ENCODE measurements at places on chromosomes 6 and 20.

- DNase-seq: no peak
Measured at GRCh38 chr20:34525709-34526416, 9.6 kb downstream of the DYNLRB1 start.

- peak; percentile 66 for DNase-seq
Measured at GRCh38 chr6:163170294-163170883, 244.1 kb upstream of the QKI start.

DNA sequence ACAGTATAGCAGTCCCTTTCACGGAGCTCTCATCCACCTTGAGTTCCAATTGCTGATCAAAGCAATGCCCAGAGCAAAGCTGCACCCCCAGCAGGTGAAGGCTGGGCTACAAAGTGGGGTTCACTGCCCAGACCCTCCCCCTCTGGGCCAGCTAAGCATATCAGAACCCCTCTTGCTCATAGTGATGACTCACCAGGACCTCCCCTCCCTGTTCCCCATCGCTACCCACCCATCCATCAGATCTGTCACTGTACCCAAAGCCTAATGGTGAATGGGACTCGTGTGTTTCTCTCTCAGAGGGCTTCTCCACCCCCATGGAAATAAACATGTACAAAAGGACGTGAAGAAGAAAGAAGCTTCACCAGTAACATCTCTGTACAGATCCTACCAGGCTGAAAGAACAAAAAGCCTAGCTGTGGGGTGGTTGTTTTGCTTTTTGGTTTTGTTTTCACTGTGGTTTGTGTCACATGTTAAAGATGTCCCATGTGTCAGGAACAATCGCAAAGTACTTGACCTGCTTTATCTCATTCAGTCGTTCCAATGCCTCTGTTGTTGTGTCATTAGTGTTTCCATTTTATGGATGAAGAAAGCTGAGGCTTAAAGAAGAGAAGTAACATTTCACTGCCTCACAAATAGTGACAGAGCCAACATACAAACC, 518.5 kb downstream of the CD83 start:
- no peak for DNase-seq

DNA sequence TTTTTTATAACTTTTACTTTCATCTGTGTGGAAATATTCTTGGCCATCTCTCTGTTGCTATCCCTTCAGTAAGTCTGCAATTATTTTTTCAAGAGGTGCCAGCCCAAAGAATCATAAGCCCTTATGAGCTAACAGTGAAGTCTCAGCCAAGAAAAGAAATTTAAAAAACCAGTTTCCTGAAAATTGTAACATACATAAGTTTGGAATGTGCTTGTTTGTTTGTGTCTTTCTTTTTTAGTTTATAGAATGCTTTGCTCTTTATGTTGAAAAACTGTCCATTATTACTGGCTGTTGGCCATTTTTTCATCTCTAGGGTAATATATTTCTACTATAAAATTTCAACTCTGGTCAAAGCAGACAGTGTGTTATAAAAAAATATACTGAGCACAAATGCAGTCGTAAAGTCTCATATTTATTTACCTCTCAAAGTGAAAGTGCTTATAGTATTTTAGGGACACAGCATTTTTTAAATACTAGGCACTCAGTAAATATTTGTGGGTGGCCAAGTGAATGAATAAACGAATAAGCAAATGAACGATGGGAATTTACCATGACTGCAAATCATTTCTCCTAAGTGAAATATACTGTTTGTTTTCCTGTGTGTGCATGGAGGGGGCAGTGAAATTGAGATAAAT, 659.7 kb downstream of the KIF16B start:
- no peak for DNase-seq

DNA sequence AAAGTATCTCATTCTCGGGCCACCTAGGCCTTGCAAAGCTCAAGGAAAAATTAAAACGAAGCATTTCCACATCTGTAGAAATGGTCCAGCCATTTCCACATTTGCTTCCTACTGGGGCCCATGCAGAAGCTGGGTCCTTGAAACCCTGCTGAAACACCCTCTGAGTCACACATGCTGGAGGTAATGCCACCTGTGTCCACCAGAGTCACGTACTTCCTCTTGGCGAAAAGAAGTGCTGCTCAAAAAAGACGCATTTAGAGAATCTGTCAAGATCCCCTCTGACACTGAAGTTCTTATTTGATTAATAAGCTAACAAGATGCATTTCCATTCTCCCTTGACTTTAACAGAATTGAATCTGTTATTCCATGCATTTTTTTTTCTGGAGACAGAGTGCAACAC, 423.2 kb downstream of the PREX1 start:
- peak; percentile 62 for DNase-seq

DNA sequence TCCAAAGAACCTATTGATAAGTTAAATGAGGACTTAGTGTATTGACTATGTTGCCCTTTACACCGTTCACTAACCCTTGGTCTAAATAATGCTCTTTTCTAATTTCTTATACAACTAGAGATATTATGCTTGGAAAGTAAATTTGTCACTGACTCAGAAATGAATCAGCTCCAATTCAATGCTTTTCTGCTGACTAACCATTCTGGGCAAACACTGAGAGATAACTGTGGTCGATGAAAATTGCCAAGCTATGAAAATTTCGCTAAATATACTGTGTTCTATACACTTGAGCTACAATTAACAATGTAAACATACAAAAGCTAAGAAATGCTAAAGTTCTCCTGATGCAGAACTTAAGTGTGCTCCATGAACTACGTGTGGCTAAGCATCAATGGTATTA, 23.1 kb upstream of the FBXO9 start:
- DNase-seq: no peak

- DNase-seq: no peak
Measured at GRCh38 chr6:152273638-152274037, 363.5 kb downstream of the SYNE1 start.

GRCh38 chr6:151313066-151313491, 73.3 kb downstream of the AKAP12 start:
- no peak for DNase-seq

DNA sequence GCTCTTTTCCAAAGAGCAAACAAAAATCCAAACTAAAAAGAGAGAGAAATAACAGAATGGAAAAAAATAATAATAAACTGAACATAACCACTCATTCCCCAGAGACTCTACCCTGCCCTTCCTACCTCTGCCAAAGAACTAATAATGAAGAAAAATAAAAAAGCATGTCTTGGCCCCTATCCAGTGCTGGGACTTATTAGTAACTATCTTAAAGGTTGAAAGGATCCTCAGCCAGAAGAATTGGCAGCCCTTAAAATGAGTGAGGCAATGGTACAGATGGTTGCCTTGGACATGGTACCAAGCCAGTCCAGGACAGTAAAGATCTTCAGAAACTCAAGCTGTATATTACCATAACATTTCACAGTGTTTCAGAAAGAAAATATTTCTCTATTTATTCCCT, 279.3 kb downstream of the HACE1 start:
- DNase-seq: no peak

- no peak for DNase-seq
Measured at GRCh38 chr6:35185302-35185681, 28.5 kb upstream of the SCUBE3 start.

DNA sequence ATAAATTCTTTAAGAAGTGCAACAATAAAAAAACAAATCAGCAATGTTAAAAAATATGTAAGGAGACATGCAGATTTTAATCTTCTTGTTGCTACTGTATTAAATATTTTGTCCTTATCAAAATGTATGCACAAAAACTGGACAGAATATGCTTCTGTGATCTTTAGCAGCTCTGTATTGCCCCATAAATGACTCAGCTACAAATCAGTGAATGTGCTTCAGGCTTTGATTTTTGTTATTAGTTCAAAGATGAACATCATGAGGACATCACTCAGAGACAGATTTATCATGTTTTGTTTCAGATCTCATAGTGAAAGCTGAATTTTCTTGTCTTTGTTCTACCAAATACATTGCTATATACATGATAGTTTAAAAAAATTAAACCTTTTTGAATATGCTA, 312.4 kb downstream of the GRIK2 start:
- no peak for DNase-seq

DNA sequence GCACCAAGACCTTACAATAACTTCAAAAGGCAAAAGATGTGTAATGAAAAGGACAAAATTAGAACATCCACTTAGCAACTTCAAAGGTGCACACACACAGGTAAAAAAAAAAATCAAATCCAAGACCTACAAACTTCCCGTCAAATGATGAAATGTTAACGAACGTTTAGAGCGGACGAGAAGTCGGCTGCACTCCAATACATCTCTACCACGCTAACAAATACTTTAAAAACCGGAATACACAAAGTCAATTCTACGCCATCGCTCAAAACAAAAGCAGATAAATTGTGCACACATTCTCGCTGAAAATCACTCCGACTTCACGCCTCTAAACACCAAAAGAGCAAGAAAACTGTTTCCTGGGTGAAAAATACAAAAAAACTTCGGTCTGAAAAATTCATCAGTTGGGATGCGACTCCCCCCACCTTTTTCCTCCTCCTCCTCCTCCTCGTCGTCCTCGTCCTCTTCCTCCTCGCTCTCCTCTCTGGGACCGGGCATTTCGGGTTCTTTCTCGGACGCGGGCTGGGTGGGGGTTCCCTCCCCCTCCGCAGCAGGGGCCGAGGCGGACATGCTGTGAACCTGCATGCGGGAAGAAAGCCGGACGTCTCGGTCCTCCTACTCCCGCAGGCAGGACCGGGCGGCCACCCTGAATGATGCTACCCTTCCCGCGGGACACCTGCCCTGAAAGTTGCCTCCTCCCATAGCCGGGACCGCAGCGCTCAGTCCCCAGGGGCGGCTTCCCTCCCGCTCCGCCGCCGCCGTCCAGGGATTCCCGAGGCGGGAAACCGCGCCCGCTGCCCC, 712 bp downstream of the DEK start:
- peak; percentile 75 for DNase-seq

Measured in Karpas-422 (cell line).